Ascending aorta (tissue), 2 donors: ENCODE measurements at places on chromosomes 11 and 22. TPM values are rescaled to one million over a fixed set of nuclear protein-coding genes. Genes with fewer than 3 reads are reported as not detected.

The MMP8 gene
- total RNA-seq = not detected

The SCN2B gene
- 0.11 TPM for total RNA-seq

The MS4A15 gene
- not detected for total RNA-seq

The OR2AG1 gene
- total RNA-seq = not detected

The FZD4 gene
- total RNA-seq = 124 TPM

The ISX gene
- not detected for total RNA-seq

The CEP57 gene
- total RNA-seq = 5.4 TPM

The PDGFD gene
- total RNA-seq = 50.6 TPM

The OR52K1 gene
- not detected for total RNA-seq

The SPI1 gene
- total RNA-seq = 98.2 TPM

The TSPAN18 gene
- total RNA-seq = 21.3 TPM

GRCh38 chr22:32699001-32699582 lies 102.4 kb upstream of the TIMP3 start:
- H3K4me3 ChIP-seq = no peak overlapping the region
- H3K27me3 ChIP-seq = no peaks in the 10 kb centered on the region
- no peak for DNase-seq
- H3K27ac ChIP-seq = no peak overlapping the region
- H3K4me1 ChIP-seq = no peaks in the 10 kb centered on the region
- no peaks in the 10 kb centered on the region for H3K36me3 ChIP-seq

- no peaks in the 10 kb centered on the region for H3K27me3 ChIP-seq
- H3K4me1 ChIP-seq = no peaks in the 10 kb centered on the region
- H3K36me3 ChIP-seq = peaks cover 66% of the 10 kb centered on the region
- no peak overlapping the region for H3K4me3 ChIP-seq
Observed at GRCh38 chr11:18365741-18366140, 28.6 kb upstream of the LDHA start.

GRCh38 chr22:48500471-48501230 lies 1327.0 kb downstream of the BRD1 start:
- no peak for DNase-seq
- no peaks in the 10 kb centered on the region for H3K27me3 ChIP-seq
- H3K4me1 ChIP-seq = no peaks in the 10 kb centered on the region
- H3K27ac ChIP-seq = no peak overlapping the region

- H3K4me1 ChIP-seq = peaks cover 16% of the 10 kb centered on the region
- no peaks in the 10 kb centered on the region for H3K27me3 ChIP-seq
- no peaks in the 10 kb centered on the region for H3K36me3 ChIP-seq
- H3K27ac ChIP-seq = no peak overlapping the region
- H3K4me3 ChIP-seq = no peak overlapping the region
Observed at GRCh38 chr11:73269459-73270015, 2.6 kb upstream of the P2RY6 start.

GRCh38 chr11:32297611-32298011 lies 137.7 kb downstream of the WT1 start:
- no peak overlapping the region for H3K27ac ChIP-seq
- no peak overlapping the region for H3K4me3 ChIP-seq
- no peak for DNase-seq
- H3K36me3 ChIP-seq = no peaks in the 10 kb centered on the region

DNA sequence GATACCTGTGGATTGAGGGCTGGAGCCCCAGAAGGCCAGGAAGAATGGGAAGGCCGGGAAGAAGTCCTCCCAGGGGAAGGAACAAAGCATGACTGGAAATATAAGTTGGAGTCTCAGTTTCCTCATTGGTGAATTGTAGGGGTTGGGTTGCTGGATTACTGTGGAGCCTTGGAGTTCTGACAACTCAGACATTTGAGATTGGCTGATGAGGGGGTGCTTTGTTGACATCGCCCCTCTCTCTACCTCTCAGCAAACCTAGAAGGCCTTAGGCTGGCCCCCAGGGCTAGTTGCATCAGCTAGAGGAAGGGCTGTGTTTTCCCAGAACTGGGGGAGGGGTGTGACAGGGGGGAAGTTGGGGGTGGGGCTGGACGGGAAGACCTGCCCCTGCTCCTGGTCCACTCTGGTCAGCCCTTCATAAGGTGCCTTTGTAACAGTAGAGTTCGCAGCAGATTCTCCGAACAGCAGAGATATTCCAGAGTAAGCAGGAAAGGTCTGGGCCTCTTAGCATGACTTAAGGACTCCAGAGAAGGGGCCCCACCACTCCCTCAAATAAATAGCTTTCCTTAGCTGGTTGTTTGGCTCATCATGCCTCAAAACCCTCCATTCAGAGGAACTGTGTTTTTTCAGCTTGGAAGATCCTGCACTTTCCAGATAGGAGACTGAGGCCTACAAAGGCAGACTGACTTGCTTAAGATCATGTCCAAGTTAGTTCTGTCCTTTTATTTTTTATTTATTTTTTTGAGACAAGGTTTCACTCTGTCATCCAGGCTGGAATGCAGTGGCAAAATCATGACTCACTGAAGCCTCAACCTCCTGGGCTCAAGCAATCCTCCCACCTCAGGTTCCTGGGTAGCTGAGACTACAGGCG lies 12.5 kb upstream of the THRSP start:
- H3K4me3 ChIP-seq = no peak overlapping the region
- H3K27ac ChIP-seq = no peak overlapping the region
- no peaks in the 10 kb centered on the region for H3K4me1 ChIP-seq
- H3K27me3 ChIP-seq = no peaks in the 10 kb centered on the region
- DNase-seq = no peak

DNA sequence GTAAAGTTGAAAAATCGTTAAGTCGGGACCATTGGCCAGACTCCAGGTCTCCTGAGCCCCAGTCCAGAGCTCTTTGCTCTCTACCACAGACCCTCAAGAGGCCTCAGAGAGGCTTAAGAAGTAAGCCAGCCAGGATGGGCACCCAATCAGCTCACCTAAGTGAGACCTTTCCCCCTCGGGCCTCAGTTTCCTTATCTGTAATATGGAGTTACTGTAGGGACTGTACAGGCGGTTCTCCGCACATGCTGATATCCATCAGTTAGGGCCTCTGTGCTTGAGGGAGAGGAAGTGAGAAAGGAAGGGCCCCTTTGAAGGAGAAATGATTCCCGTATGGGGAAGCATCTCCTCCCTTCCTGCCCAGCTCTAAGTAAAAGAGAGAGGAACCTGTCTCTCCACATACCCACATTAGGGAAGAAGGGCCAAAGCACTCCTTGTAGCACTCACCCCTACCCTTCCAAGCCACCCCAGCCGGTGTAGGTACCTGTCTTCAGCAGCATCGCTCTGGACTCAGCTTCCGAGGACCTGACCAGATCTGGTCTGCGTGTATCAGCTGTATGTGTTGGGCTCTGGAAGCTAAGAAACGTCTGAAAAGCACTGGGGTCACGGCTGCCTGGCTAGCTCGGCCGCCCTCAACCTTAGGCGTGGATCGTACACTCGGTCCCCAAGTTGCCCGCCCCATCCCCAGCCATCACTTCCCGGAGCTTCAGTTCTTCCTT lies 653 bp downstream of the NAGA start:
- no peaks in the 10 kb centered on the region for H3K4me1 ChIP-seq
- peak overlapping the region; percentile 46 for H3K4me3 ChIP-seq
- no peak for DNase-seq
- peak overlapping the region; percentile 84 for H3K27ac ChIP-seq
- H3K36me3 ChIP-seq = peaks cover 14% of the 10 kb centered on the region
- no peaks in the 10 kb centered on the region for H3K27me3 ChIP-seq

- no peak overlapping the region for H3K27ac ChIP-seq
- DNase-seq = no peak
- no peak overlapping the region for H3K4me3 ChIP-seq
- no peaks in the 10 kb centered on the region for H3K4me1 ChIP-seq
- H3K27me3 ChIP-seq = no peaks in the 10 kb centered on the region
Observed at GRCh38 chr11:13135385-13136271, 126.5 kb downstream of the RASSF10 start.

DNA sequence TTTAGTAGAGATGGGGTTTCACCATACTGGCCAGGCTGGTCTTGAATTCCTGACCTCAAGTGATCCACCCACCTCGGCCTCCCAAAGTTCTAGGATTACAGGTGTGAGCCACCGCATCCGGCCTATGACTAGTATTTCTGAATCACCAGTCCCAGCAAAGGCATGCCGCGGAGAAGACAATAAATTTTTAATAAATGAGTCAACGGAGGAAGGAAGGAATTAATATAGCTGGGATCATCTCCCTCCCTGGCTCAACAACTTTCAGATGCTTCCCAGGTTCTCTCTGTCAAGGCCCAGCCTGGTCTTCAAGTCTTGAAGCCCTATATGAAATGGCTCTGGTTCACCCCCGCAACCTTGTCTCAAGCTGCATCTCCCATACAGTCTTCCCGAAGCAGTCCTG lies 45.7 kb downstream of the CYTH4 start:
- no peak overlapping the region for H3K4me3 ChIP-seq
- no peaks in the 10 kb centered on the region for H3K36me3 ChIP-seq
- DNase-seq = no peak

DNA sequence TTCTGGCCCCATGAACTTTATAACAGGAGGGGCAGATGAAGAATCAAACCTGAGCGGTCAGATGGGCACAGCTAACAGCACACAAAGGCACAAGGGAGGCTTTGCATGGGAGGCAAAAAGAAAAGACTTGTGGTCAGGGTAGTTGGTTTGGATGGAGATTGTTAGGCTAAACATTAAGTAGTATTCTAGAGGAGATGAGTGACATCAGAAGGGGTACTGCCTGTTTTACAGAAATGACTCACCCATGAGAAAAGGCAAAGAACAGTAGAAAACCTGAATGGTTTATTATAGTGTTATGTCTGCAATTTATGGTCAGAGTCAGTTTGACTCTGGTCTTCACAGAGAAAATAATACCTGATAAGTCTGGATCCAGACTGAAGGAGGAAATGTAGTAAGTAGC lies 129.8 kb upstream of the KIRREL3 start:
- H3K27me3 ChIP-seq = no peaks in the 10 kb centered on the region
- no peak overlapping the region for H3K4me3 ChIP-seq
- DNase-seq = no peak
- no peaks in the 10 kb centered on the region for H3K36me3 ChIP-seq
- no peaks in the 10 kb centered on the region for H3K4me1 ChIP-seq

- no peak overlapping the region for H3K27ac ChIP-seq
- no peak overlapping the region for H3K4me3 ChIP-seq
- no peaks in the 10 kb centered on the region for H3K36me3 ChIP-seq
- H3K27me3 ChIP-seq = no peaks in the 10 kb centered on the region
Observed at GRCh38 chr11:113884361-113884836, 9.0 kb upstream of the USP28 start.

DNA sequence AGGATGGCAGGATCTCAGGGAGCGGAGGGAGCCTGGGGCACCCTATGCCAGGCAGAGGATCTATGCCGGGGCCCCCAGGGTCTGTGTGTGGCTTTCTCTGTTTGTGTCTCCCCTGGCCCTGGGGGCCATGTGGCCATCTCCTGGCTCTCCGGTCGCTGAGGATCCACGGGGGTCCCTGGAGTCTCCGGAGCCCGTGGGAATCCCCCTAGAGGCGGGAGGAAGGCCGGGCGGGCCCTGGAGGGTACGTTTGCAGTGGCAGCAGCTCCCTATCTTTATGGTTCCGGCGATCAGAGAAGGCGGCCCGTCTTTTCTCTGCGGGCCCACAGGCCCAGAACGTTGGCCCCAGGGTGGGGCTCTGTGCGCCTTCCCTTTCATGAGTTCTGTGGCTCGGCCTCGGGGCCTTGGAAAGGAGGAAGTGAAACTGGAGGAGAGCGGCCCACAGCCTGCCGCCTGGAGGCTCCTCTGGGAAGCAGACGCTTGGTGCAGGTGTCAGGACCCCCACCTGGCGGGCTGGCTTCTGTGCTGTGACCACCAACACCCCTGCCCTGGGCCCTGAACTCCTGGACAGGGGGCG lies 82.1 kb downstream of the KCNQ1 start:
- no peaks in the 10 kb centered on the region for H3K36me3 ChIP-seq
- H3K27me3 ChIP-seq = no peaks in the 10 kb centered on the region
- DNase-seq = peak; percentile 13

- no peak overlapping the region for H3K27ac ChIP-seq
- H3K36me3 ChIP-seq = no peaks in the 10 kb centered on the region
- H3K27me3 ChIP-seq = no peaks in the 10 kb centered on the region
- H3K4me1 ChIP-seq = peaks cover 7% of the 10 kb centered on the region
Observed at GRCh38 chr11:20011307-20011951, 148.8 kb downstream of the DBX1 start.

GRCh38 chr22:49201046-49201970 lies 626.4 kb downstream of the BRD1 start:
- DNase-seq = peak; percentile 38
- H3K36me3 ChIP-seq = no peaks in the 10 kb centered on the region
- H3K4me1 ChIP-seq = no peaks in the 10 kb centered on the region
- H3K27me3 ChIP-seq = no peaks in the 10 kb centered on the region
- no peak overlapping the region for H3K4me3 ChIP-seq
- H3K27ac ChIP-seq = no peak overlapping the region

DNA sequence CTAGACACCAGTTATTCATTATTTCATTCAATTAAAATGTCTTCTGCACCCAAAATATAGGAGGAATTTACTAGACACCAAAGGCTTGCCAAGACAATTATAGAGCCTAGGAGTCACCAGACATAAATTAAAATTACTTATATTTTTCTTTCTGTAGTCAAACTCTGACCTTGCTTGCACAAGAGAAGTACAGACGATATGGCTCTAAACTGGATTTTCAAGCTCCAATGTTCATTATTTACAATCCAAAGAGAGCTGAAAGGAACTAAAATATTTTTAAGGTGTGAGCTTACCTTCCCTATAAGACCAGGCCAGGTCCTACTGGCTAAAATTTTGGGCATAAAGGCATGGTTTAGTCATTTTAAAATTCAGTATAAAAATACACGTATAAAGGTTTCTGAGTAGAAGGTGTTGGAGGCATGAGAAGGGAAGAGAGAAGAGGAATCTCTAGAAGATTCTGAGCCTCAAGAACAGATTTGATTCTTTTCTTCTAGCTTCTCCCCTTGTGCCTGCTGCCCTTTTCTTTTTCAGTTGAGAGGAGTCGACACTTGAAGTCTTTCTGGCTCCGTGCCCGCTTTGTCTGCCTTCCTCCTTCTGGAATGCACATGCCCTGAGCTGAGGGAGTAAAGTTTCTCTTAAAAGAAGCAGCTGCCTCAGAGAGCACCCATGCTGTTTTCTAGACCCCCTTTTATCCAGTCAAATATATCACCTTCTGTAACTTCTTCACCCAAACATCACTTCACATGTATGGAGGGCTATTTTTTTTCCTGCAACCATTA lies 13.5 kb downstream of the C11orf97 start:
- no peak overlapping the region for H3K4me3 ChIP-seq
- H3K27ac ChIP-seq = no peak overlapping the region

DNA sequence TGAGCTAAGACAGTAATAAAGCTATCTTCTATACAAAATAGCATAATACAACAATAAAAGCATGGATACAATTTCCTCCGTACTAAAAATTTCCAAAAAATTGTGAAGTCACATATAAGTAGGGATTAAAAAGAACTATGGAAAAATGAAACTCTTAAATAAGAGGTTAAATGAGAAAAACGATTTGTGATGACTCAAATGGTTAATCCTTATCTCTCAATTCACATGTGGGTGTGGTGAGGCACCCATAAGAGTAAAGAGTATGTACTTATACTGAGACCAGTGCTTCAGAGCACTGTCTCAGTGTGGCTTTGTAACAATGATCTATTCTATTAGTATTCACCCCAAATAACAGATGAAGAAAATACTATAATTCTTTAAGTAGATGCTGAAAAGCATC lies 25.0 kb upstream of the CCDC34 start:
- H3K27me3 ChIP-seq = no peaks in the 10 kb centered on the region
- no peak overlapping the region for H3K4me3 ChIP-seq
- H3K4me1 ChIP-seq = no peaks in the 10 kb centered on the region
- no peak for DNase-seq
